ENCODE measurements at places on chromosomes 1 and 21. TPM values are rescaled to one million over a fixed set of nuclear protein-coding genes. Genes with fewer than 3 reads are reported as not detected.

KRTAP10-10 gene
- not detected for total RNA-seq

RNPEP gene
- 43.1 TPM for total RNA-seq

NEK2 gene
- not detected for total RNA-seq

CXADR gene
- total RNA-seq = 0.63 TPM

CTTNBP2NL gene
- total RNA-seq = 59.2 TPM

VCAM1 gene
- 27.8 TPM for total RNA-seq

SNIP1 gene
- 20.3 TPM for total RNA-seq

PAPPA2 gene
- total RNA-seq = 3.5 TPM

AIRE gene
- 0.19 TPM for total RNA-seq

FAM151A gene
- not detected for total RNA-seq

LRRC38 gene
- total RNA-seq = not detected

CHAF1B gene
- total RNA-seq = 1.8 TPM

FAM131C gene
- 0.26 TPM for total RNA-seq

LCE3E gene
- not detected for total RNA-seq

MLLT11 gene
- total RNA-seq = 2.4 TPM

TRIM63 gene
- 0.19 TPM for total RNA-seq

E2F2 gene
- total RNA-seq = 0.96 TPM

ZNF648 gene
- not detected for total RNA-seq

SPATA45 gene
- 0.78 TPM for total RNA-seq

SELENBP1 gene
- total RNA-seq = 24.5 TPM

OR2T2 gene
- not detected for total RNA-seq

NR1I3 gene
- not detected for total RNA-seq

IGSF3 gene
- total RNA-seq = 1.5 TPM

ELAPOR1 gene
- 0.55 TPM for total RNA-seq

FABP3 gene
- total RNA-seq = 82.0 TPM

HOOK1 gene
- 1.4 TPM for total RNA-seq

KRTAP13-3 gene
- total RNA-seq = not detected

EPRS1 gene
- 66.1 TPM for total RNA-seq

JAM2 gene
- total RNA-seq = 61.0 TPM

GUCA2B gene
- total RNA-seq = not detected

LRRC39 gene
- 1.4 TPM for total RNA-seq

AXDND1 gene
- total RNA-seq = not detected

CLDN14 gene
- total RNA-seq = 0.42 TPM

ADAMTS1 gene
- total RNA-seq = 750 TPM

MPC2 gene
- total RNA-seq = 48.2 TPM

TACSTD2 gene
- total RNA-seq = 4.6 TPM

FAM163A gene
- total RNA-seq = not detected

S100A2 gene
- 1.8 TPM for total RNA-seq

PTGFR gene
- 3.9 TPM for total RNA-seq

ASCL5 gene
- total RNA-seq = not detected

GREM2 gene
- 5.1 TPM for total RNA-seq

All from aorta (tissue), 5 donors.